ENCODE measurements at places on chromosomes 6 and 20. TPM values are rescaled to one million over a fixed set of nuclear protein-coding genes. Genes with fewer than 3 reads are reported as not detected.

The ID1 gene
- 33.9 TPM for polyA plus RNA-seq

The BNIP5 gene
- 0.04 TPM for polyA plus RNA-seq

The RIOK1 gene
- polyA plus RNA-seq, result 24.1 TPM

The C2 gene
- polyA plus RNA-seq, result 7.5 TPM

The LTA gene
- polyA plus RNA-seq, result 0.15 TPM

The TFAP2D gene
- not detected for polyA plus RNA-seq

The CD40 gene
- polyA plus RNA-seq, result 6.9 TPM

- no peak for DNase-seq
Observed at GRCh38 chr20:10376270-10377075, 57.5 kb downstream of the MKKS start.

GRCh38 chr6:14273191-14273590 lies 155.6 kb downstream of the CD83 start:
- DNase-seq, result no peak

GRCh38 chr6:39941138-39941537 lies 6.9 kb upstream of the MOCS1 start:
- no peak for DNase-seq

GRCh38 chr20:62764156-62764935 lies 31.9 kb upstream of the MRGBP start:
- DNase-seq, result no peak

DNA sequence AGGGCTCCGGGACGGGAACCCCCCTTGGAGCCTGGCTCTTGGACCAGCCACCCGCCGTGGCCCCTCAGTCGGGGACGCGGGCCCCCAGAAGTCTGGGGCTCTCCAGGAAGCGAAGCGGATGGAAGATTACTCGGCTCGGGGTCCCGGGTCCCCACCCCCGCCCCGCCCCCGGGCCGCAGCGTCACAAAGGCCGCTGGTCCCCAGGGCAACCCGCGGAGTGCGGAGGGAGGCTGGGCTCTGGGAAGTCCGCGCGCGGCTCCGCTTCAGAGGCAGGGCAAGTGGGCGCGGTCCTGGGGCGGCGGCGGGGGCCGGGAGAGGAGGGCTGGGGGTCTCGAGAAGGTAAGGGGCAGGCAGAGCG lies at the start of gene FNDC11:
Gene FNDC11, plus strand, starts transcription at position 227 of the 358 bp plus-strand sequence. CDS start 1,505 bp downstream, outside the sequence.
- no peak for DNase-seq

DNA sequence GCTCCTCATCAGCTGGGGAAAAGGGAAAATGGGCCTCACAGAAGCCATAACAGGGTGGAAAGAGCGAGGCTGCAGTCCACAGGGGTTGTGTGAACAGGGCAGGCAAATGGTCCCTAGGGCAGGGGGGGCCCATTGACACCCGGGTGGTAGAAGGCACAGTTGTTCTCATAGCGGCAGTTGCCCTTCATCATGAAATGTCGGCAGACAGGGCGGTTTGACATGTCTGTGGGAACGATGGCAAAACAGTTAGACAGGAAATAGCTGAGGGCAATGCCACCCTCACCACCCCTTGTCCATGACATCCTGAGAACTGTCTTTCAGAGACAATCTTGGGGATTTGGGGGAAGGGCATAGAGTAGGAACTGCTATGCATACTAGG lies 15.6 kb downstream of the PPP1R10 start:
- DNase-seq, result no peak

GRCh38 chr6:169568314-169569087 lies 133.3 kb downstream of the WDR27 start:
- DNase-seq, result no peak

- DNase-seq, result no peak
Observed at GRCh38 chr6:1855890-1856289, 246.2 kb downstream of the FOXC1 start.

GRCh38 chr6:132820629-132821381 lies 6.4 kb downstream of the RPS12 start:
- no peak for DNase-seq

GRCh38 chr6:170535004-170535403 lies 18.1 kb downstream of the PSMB1 start:
- no peak for DNase-seq

DNA sequence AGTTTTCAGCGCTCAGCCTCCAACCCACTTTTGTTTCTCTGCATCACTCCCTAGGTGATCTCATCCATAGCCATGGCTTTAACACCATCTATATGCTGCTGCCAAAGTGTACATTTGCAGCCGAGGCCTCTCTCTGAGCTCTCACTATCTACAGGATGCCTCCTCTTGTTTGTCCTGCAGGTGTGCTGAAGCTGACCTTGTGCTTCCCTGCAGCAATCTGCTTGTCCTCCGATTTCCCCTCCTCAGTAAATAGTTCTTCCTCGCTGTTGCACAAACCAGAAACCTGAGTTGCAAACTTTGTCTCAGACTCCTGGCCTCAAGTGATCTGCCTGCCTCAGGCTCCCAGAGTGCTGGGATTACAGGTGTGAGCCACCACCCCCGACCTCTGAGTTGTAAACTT lies 3.7 kb upstream of the TXNDC5 start:
- no peak for DNase-seq

GRCh38 chr6:5025911-5026819 lies 22.3 kb upstream of the RPP40 start:
- DNase-seq, result peak; percentile 88

DNA sequence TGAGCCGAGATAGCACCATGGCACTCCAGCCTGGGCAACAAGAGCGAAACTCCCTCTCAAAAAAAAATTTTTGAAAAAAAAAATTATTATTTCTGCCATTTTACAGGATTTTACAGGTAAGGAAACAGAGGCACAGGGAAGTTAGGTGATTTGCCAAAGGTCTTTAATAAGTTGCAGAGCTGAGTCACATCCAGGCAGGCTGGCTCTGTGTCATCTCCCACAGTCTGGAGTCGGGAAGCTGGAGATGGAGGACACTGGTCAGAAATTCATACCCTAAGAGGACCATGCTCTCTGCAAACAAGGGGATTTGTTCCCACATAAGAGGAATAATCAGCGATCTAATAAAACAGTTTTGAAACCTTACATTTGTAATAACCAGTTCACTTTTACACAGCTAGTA lies 24.1 kb downstream of the HECA start:
- DNase-seq, result no peak

- DNase-seq, result no peak
Observed at GRCh38 chr6:144488590-144488989, 203.5 kb downstream of the UTRN start.

DNA sequence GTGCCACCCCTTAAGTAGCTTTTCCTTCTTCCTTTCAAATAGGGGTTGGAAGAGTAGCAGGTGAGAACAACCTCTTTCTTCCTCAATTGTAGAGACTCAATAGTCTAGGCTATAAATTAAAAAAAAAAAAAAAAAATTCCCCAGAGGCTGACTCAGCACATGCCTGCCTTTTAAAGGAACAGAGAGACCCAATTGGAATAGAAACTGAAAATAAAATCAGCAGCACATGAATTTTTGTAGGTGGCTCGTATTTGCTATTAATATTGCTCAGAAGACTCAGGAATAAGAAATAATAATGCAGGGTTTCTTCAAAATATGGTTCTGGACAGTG lies 19.3 kb downstream of the TOP1 start:
- DNase-seq, result no peak

DNA sequence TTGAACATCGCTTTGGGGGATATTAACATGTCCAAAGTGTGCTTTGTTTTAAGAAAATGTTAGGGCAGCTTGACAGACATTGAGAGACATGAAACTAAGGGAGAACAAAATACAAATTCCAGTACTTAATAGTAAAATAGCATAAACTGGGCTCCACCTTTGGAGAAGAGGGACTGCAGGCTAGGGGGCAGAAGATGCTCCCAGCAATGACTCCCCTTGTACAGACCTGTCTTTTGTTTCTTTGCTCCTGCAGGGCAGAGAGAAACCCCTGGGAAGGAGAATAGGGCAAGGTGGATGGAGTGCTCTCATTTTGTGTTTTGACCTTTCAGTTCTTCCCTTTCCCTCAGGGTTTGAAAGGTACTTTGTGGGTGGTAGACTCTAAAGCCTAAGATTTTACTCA lies 115.6 kb upstream of the PLCB4 start:
- DNase-seq, result no peak

All from muscle of back (tissue), 13 donors.